IMR-90 (cell line): ENCODE measurements at places on chromosomes 5 and 9. TPM values are rescaled to one million over a fixed set of nuclear protein-coding genes. Genes with fewer than 3 reads are reported as not detected.

DNA sequence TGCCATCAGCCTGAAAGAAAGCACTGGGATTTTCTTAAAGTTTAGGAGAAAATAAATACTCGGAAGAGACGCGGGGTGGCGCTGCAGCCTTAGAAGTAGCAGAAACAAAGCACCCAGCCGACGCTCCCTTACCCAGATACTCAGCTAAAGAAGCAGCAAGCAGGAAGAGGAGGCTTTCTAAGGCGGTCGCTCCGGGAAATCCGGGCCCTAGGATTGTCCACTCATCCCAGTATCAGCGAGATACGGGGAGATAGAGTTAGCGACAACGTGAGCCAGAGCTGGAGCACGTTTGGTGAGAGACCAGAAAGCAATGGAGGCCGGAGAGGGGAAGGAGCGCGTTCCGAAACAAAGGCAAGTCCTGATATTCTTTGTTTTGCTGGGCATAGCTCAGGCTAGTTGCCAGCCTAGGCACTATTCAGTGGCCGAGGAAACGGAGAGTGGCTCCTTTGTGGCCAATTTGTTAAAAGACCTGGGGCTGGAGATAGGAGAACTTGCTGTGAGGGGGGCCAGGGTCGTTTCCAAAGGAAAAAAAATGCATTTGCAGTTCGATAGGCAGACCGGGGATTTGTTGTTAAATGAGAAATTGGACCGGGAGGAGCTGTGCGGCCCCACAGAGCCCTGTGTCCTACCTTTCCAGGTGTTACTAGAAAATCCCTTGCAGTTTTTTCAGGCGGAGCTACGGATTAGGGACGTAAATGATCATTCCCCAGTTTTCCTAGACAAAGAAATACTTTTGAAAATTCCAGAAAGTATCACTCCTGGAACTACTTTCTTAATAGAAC, at the start of gene PCDHB2:
PCDHB2 (plus strand) TSS at position 135 of the 782 bp plus-strand sequence; CDS start at position 311, 176 bp downstream.
- peak; percentile 14 for DNase-seq

- DNase-seq = no peak
These were observed 1.1 kb upstream of the SSBP2 start for GRCh38 chr5:81751836-81752643.

GRCh38 chr9:123329329-123329955, 26.6 kb upstream of the CRB2 start:
- no peak for DNase-seq

- no peak for DNase-seq
These were observed 3.8 kb downstream of the ATP6V1G1 start for GRCh38 chr9:114591291-114591787.

- DNase-seq = peak; percentile 55
These were observed 737.9 kb upstream of the ZNF608 start for GRCh38 chr5:125484272-125484741.

- DNase-seq = no peak
These were observed 36.5 kb downstream of the PPIC start for GRCh38 chr5:122999947-123000563.

GRCh38 chr5:131633830-131634229, 1.2 kb downstream of the RAPGEF6 start:
- no peak for DNase-seq

DNA sequence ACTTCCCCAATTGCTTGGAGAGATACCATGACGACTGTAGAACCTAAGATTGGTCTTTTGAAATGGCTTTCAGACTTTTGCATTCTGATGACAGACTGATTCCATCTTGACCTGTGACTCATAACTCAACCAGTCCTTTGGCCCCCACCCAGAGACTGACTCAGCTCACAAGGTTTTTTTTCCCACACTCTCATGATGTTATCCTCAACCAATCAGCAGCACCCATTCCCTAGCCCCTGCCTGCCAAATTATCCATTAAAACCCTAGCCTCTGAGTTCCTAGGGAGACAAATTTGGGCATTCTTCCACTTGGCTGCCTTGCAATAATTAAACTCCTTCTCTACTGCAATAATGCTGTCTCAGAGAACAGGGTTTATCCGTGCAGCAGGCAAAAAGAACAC, 1263.3 kb upstream of the CDH9 start:
- peak; percentile 0 for DNase-seq

DNA sequence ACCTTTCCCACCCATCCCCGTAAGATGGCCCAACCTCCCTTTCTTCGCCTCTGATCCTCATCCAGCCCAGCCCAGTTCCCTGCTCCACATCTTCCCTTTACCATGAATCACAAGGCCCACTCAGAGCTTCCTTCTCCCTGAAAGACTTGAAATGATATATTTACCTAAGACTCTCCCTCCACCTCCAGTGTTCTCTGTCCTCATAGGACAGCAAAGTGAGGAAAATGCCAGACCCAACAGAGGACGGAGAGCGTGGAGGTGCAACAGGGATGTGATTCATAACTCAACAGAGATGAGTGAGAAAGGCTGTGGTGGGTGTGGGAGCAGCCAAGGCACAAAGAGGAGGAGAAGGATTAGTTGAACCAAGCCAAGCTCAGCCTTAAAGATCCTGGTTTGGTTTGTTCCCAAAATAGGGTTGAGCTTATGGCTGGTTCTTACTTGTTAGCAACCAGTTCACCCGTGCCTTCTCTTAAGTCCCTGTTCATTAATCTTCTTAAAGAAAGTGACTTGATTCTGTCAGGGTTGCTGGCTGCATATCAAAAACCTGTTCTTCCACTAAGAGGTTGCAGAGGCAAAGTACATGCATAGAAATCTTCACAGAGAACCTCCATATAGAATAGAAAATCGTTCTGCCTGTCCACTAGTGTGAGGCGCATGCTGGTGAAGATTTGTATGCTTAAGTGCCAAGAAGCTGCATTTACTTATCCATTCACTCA, 183.2 kb downstream of the ACTL7B start:
- DNase-seq = no peak

DNA sequence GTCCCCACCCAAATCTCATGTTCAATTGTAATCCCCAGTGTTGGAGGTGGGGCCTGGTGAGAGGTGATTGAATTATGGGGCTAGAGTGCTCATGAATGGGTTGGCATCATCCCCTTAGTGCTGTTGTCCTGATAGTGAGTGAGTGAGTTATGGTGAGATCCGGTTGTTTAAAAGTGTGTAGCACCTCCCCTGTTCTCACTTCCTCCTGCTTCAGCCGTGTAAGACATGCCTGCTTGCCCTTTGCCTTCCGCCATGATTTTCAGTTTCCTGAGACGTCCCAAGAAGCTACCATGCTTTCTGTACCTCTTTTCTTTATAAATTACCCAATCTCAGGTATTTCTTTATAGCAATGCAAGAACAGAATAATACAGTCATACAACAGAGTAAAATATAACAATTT, 742 bp upstream of the LECT2 start:
- DNase-seq = no peak

DNA sequence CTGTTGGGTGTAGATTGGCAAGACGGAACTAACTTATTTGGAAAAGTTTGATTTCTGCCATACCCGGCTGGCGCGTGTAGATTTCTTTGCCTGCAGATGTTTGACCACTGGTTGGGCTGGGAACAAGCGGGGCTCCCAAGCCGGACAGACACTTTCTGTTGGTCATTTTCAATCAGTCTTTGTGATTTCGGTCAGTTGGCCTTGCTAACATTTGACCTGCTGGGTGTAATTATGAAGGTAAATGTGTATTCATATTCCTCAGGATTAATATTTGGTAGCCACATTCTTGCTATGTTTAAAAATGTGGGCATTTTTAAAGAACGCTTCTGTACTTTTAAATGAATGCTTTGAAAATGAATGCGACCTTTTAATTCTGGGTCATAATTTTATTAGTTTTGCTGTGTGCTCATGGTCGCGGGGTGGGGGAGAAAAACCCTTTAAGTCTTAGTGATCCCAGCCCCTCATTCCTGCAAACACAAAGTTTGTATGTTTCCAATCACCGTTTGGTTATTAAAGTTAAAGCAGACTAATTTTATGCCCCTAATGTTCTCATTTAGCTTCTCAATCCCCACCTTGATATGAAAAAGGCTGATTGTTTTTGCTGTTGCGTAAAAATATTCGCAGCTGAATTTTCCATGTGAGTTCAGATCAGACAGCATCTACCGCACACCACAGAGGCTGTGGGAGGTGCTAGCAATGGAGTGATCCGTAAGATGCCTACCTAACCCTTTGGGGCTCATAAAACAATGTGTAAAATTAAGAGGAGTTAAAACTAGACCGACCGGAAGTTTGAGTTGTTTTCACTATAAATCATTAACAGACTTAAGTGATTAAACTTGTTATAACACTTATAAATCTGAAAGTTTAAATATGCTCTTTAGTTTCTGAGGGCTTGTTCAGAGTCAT, 1.5 kb downstream of the RASGRF2 start:
- DNase-seq = peak; percentile 23

DNA sequence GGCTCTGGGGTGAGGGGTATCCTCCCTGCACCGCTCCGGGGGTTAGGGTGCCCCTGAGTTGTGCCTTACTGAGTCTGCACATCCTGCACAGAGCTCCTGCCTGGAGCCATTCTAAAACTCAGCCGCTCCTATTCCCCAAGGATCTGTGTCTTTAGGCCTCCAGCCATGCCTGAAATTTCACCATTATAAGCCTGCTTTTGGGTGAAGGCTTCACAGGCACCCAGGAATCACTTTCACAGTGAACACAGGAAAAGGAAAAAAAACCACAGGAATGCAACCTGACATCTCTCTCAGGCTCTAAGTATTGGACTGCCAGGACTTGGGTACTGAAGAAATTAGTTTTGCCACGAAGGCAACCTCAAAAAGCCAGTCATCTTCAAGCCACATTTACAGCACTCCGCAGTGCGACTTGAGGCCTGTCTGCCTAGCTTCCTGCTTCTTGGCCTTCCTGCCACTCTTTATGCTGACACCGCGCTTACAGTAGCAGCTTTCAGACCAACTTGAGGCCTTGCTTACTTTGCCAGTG, 30.9 kb downstream of the GALNT10 start:
- peak; percentile 89 for DNase-seq

DNA sequence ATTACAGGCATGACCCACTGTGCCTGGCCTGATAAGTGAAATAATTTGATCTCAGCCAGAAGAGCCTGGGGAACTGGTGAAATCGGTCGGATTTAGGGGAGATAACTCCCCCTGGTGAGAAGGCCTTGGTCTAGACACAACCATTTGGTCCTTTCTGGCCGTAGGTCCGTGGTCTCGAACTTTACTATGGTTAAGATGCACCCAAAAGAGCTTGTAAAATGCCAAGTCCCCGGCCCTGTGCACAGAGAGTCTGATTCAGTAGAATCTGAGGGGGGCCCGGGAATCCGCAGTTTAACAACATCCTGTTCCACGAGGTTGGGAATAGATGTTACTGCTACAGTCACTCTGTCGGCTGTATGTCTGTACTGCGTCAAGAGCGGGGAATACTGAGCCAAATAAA, 140.7 kb downstream of the C9orf50 start:
- no peak for DNase-seq

- DNase-seq = no peak
These were observed 419.4 kb upstream of the PTGER4 start for GRCh38 chr5:40260361-40260760.

DNA sequence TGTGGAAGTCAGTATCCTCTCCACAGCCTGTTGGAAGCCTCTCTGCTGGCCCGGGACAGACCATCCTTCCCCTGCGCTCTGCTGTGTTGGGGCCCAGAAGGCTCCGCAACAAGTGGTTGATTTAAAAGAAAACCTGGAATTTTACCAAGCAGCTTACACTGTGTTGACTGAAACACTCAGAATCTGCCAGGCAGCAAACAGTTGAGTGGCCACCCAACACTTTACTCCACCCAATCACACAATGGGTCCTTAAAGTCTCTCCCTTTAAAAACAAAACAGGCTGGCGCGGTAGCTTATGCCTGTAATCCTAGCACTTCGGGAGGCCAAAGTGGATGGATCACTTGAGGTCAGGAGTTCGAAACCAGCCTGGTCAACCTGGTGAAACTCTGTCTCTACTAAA, 28.0 kb upstream of the DMRT3 start:
- DNase-seq = no peak

GAPT gene
- total RNA-seq = not detected in 2 replicates
